T-helper 1 cell (primary cell): ENCODE measurements at places on chromosomes 3 and 15.

GRCh38 chr3:181912384-181912783, 200.7 kb downstream of the SOX2 start:
- DNase-seq, result no peak

DNA sequence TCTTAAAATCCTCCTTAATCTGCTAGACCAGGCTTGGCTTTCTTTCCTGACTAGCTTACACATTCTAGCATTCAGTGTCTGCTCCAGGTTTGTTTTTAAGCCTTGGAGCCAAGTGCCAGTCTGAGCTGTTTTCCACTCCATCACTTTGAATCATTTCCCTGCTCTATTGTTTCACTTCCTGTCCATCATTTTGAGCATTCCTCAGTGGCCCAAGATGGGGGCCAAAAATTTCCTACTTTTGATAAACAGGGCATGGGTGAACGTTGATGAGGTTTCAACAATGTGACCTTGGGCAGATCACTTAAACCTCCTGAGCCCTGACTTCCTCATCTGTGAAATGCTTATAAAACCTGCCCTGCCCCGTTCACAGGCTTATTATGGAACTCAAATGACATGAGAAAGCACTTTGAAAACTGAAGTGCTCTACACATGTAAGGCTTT, 4.4 kb downstream of the CYP19A1 start:
- DNase-seq, result no peak

DNA sequence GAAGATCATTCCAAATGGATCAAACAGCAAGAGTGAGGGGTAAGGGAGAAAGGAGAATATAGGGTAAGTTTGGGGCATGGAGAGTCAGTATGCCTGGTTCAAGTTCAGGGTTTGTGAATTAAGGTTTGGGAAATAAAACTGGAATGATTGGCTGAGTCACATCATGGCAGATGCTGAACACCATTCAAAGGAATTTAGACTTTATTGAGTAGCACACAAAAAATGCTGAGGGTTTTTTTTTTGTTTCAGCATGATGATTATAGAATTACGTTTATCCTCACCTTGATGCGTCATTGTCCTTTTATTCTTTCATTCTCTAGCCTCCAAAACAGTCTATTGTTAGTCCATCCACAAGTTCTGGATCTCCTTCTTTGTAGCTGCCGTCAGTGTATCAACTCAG, 220.0 kb upstream of the UMPS start:
- DNase-seq, result no peak

DNA sequence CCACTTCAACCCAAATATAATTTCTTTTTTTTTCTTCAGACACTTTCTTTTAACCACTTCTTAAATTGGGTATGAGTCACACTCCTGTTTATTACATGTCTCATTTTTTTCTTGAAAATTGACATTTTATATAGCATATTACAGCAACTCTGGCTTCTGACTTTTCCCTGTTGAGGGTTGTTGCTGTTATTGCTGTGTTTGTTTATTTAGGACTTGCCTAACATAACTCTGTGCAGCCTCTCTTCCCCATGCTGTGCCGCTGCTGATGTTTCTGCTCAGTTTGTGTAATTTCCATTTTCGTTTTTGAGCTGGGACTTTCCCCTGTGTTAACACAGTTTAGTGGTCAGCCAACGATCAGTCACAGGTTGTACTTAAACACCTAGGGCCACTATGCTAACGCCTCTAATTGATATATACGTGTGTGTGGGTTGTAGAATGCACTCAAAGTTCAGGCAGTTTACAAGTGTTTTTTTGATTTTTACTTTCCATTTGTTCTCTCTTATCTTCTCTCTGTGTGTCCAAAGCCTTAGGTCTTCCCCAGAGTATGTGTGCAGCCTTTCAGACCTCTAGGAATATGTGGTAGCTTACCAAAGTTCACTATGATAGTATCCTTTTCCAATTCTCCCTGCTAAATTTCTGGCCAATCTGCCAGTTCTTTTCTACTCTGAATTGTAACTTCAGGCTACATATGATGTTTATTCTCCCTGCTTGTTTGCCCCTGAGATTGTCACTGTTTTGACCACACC, 337.2 kb downstream of the ZBTB20 start:
- DNase-seq, result no peak

DNA sequence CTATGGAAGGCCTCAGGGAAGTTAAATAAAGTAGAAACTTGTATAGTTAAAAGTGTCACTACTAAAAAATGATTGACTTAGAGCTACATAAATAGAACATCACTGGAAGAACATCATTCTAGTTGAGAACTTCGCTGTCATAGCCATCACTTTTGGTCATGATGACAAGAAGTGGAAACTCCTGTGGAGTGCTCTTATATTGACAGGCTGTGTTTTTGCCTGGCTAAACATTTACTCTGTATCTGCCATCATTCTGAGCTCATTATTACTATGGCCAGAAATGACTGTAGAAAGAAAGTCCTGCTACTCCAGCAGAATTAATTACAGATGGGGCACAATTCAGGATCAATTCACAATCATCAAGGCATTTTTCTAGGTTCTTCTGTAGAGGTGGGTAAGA, 165.1 kb upstream of the GOLIM4 start:
- DNase-seq, result no peak
